ENCODE measurements at places on chromosomes 3 and 15.
A peak's percentile ranks its signal among the peaks of the same experiment; 100 is the strongest.

GRCh38 chr15:51144021-51144532, 49.4 kb upstream of the TNFAIP8L3 start:
- no peak for DNase-seq

GRCh38 chr3:3906171-3906570, 106.9 kb downstream of the LRRN1 start:
- no peak for DNase-seq

- no peak for DNase-seq
These were observed 39.6 kb upstream of the SFMBT1 start for GRCh38 chr3:53085476-53085875.

DNA sequence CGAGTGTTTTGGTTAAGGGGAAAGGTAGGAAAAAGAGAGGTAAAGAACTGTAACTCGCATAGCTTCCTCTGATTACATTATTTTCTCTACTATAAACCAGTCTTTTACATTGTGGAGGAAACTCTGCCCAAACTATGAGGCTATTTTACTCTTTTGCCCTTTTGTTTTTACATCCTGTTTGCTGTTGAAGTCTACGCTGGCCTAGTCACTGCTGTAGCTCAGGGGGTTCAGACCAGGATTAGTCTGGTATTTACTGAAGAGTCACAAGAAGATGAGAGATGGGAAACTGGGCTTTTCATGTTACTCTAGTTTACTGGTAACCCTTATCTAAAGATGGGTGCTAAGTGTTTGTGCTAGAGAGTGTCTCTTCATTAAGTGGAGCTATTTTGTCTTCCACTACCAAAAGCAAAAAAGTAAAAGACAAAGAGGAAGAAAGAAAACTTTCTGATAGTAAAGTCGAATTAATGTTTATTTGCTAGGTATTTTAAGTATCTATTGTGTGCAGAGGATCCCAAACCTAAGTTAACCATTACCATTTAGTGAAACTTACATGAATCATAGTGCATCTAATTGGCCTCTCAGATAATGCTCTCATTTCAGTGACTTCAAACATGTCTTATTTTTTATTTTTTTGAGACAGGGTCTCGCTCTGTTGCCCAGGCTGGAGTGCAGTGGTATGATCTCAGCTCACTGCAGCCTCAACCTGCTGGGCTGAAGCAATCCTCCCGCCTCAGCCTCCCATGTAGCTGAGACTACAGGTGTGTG, 10.9 kb downstream of the RARB start:
- DNase-seq = no peak

DNA sequence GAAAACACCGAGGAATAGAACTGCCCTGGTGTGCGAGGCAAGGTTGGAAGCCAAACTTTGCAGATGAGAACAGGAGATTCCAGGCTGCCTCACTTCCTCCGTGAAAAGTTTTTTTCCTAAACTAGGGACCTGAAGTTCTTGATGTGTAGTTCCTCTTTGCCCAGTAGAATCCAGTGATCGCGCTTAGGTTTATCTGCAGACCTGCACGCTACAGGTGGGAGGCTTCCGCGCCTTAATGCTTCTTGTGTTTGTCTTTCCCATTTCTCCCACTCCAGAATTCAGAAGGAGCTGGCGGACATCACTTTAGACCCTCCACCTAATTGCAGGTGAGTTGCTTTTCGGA, 5.4 kb downstream of the UBE2E1 start:
- no peak for DNase-seq

DNA sequence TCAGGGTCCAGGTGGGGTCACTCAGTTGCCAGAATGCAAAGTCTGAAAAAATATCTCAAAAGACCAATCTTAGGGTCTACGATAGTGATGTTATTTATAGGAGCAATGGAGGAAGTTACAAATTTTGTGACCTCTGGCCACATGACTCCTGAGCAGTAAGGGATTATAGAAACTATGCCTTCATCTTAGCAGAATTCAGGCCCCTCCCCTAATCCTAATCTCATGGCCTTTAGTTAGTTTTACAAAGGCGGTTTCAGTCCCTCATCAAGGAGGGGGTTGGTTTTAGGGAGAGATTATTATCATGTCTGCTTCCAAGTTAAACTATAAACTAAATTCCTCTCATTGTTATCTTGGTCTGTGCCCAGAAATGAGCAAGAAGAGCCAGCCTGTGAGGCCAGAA, 5.9 kb upstream of the DCP1A start:
- no peak for DNase-seq

DNA sequence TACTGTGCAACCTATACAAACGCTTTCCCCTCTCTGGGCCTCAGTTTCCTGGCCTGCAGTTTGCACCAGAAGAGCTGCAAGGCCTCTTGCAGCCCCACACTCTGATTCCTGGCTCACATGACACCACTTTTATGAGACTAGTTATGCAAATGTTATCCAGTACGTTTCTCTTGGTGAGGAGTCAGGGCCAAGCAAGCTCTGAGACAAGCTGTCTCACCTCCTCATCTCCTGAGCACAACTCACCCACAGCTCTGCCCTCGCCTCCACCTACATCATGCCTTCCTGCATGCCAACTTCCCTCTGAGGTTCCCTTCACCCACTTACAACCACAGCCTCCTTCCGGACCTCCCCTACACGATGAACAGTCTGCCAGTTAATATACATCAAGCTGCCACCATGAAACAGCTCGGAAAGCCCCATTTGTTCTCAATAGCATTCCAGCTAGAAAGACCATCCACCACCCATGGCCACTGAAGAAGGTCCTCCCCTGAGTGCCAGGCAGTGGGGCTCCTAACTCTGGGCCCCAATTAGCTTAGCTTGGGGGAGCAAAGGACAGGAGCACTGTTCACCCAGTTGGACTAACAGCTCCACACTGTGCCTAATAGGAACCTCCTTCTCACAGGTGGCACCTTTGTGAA, 25.0 kb downstream of the CRYGS start:
- no peak for DNase-seq

- DNase-seq = no peak
These were observed 14.3 kb downstream of the SPG21 start for GRCh38 chr15:64975390-64975789.

GRCh38 chr3:22908989-22909507, 294.1 kb upstream of the UBE2E2 start:
- DNase-seq = no peak

DNA sequence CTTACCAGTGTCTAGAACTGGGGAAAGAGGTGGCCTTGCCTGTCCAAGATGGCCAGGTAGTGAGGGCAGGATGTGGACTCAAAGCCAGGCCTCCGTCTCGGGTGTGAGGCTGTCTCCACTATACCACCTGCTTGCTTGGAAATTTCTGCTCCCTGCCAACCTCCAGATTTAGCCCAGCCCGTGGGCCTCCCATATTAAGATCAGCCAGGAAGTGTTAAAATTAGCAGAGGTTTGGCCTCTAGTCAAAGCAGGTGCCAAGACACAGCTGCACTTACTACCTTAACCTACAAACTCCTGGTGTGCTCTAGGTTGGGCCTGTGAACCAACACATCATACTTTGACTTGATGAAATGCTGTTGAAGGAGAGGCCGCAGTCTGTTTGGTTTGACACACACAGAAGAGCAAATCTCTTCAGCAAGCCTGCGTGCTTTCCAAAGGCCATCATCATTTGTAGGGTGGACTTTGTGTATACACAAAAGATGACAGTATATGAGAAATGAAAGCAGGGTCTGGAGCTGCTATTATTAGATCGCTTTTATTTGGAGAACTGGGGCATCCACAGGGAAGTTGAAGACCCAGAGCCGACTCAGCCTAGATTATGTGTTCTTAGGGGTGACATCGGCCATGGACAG, 206.5 kb downstream of the XXYLT1 start:
- no peak for DNase-seq

DNA sequence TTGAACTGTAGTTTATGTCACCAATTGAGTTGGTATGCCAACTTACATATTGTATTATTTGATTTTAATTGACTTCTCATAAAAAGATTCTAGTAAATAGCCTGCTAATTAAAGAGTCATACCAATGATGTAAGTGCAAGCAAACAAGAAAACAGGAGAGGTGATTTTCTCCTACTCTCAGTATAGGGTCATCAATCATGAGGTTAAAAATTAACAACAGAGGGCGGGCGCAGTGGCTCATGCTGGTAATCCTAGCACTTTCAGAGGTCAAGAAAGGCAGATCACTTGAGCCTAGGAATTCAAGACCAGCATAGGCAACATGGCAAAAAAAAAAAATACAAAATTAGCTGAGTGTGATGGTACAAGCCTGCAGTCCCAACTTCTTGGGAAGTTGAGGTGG, 108.7 kb downstream of the MYO9A start:
- DNase-seq = no peak

DNA sequence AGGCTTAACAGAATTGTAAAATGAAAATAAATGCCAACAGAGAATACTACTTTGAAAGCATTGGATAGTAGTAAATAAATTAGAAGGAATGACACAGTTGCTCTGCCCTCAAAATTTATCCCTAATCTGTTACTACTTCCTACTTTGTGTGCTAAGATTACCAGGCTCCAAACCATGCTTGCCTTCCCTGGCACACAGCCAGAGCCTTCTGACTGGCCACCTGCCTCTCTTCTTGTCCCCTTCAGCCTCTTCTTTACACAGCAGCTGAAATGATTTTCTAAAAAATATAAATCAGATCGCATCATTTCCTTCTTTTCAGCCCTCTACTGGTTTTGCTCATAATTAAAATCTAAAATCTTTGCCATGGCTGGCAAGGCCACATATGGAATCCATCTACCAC, 334.1 kb downstream of the FHIT start:
- no peak for DNase-seq

GRCh38 chr15:60218256-60218655, 179.5 kb downstream of the ANXA2 start:
- no peak for DNase-seq

- DNase-seq = no peak
These were observed 18.1 kb upstream of the VGLL4 start for GRCh38 chr3:11661827-11662226.

- no peak for DNase-seq
These were observed 115.8 kb downstream of the GHSR start for GRCh38 chr3:172332256-172333041.

DNA sequence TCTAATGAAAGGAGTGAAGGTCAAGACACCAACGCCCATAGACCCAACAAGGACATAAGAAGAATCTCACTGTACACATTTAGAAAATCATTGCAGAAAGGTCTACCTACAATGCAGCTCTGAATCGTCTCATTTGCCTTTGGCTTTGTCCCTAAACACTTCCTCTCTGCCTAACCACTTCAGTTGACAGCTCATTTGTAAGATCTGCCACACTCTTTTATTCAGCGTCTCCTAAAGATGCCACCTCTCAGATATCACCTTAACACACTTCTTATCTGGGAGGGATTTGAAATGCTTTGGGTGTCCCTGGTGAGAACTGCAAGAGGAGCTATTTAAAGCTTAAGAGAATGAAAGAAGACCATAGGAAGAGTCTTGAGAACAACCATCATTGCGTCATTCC, 38.7 kb downstream of the RAB27A start:
- no peak for DNase-seq

GRCh38 chr3:172125053-172125452, 85.7 kb downstream of the FNDC3B start:
- DNase-seq = no peak

- no peak for DNase-seq
These were observed 380.3 kb upstream of the THBS1 start for GRCh38 chr15:39200586-39200985.

DNA sequence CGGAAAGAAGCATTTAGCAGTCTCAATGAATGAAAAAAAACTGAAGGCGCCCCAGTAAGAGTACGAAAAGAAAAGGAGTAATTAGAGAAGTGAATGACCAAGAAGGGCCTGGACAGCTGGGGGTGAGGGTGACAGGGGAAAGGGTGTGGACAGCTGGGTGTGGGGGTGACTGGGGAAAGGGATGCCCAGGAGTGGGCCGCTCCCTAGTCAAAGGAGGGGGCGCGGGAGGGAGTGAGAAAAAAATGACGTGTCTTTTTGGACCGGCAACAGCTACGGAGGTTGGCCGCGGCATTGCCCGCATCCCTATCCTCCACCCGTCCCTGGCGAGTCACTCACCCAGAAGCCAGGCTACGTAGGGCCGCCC, 274 bp upstream of the ZCWPW2 start:
- DNase-seq = peak; percentile 93

GRCh38 chr15:33112541-33113105, 81.9 kb downstream of the FMN1 start:
- DNase-seq = no peak

GRCh38 chr3:134373271-134374104, 759 bp downstream of the AMOTL2 start:
- DNase-seq = peak; percentile 87

- no peak for DNase-seq
These were observed 31.4 kb downstream of the NPTN start for GRCh38 chr15:73601451-73602445.

DNA sequence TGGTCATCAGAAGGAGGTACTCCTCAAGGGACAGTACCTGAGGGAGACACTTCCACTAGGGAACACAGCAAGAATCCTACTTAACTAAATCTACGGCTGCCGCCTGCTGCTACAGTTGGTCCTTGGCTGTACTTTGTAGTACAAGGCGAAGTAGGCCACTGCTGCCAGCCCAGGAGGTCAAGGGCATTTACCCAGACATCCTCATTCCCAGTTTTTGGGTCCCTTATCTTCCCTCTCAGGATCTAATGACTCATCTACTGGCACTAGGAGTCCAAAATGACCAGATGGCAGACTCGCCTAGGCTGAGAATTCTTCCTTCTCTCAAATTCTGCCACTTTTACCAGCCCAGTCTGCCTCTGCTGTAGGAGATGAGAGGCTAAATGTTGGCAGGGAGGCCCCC, 27.1 kb upstream of the LAMP3 start:
- no peak for DNase-seq

GRCh38 chr3:65114041-65114440, 426.2 kb upstream of the ADAMTS9 start:
- DNase-seq = no peak

DNA sequence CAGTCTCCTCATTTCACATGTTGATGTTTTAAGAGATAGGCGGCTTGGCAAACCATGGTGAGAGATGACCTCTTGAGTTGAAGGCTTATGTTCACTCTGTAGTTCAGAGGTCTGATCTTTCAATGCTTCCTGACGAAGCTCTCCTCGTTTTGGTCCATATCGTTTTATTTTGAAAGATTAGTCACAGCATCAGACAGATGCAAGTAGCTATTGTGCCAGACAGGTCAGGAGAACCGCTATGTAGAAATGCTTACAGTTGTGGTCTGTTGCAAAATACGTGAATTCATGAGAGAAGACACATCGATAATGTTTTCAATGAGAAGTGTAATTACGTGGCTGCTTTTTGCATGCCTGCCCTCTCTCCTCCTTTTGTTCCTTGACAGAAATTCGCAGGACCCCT, 47.5 kb downstream of the CHL1 start:
- DNase-seq = no peak

DNA sequence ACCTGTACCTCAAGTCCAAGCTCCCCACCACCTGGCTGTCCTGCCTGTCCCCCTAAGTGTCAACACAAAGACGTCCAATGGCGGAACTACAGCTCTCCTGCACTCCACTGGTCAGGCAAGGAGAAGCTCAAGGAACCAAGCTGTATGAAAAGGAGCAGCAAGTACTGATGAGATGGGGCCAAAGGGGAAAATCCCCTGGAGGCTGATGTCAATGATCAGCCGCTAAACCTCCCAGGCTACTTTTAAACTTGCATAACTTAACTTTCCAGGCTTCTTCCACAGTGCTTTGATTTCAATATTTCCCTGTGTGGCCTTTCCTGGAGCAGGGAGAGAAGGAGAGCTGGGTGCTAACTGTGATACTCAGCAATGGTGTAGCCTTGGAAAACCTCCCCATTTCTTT, 35.0 kb downstream of the TM4SF4 start:
- no peak for DNase-seq

- no peak for DNase-seq
These were observed 110.4 kb upstream of the CTNNB1 start for GRCh38 chr3:41088882-41089281.
